ENCODE measurements at places on chromosomes 1 and 21.

- no peak for DNase-seq
Measured at GRCh38 chr1:36531833-36532232, 49.1 kb upstream of the CSF3R start.

DNA sequence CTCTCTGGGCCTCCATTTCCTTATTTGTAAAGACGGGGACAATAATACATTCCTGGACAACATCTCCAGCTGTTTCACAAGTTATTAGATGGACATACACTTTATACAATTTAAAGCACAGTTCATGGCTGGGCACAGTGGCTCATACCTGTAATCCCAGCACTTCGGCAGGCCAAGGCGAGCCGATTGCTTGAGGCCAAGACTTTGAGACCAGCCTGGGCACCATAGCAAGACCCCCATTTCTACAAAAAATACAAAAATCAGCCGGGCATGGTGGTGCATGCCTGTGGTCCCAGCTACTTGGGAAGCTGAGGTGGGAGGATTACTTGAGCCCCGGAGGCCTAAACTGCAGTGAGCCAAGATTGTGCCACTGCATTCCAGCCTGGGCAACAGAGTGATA lies 34.1 kb downstream of the IGSF21 start:
- no peak for DNase-seq

DNA sequence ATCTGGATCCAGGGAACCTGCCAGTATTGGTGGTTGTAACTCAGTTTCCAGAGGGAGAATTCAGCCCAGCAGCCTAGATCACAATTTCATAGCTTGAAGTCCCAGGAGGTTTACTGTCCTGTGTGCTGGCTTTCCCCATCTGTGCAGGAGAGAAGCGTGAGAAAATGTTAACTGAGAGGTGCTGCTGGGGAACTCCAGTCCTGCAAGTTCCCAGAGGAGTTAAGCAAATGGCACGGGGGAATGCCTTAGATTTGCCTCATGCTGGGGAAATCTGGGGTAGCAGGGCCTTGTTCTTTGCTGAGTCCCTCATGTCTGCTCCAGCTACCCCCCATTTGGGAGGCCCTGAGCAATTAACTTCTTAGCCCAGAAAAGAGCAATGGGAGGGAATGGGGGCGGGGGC lies 25.1 kb upstream of the SLAMF6 start:
- no peak for DNase-seq

DNA sequence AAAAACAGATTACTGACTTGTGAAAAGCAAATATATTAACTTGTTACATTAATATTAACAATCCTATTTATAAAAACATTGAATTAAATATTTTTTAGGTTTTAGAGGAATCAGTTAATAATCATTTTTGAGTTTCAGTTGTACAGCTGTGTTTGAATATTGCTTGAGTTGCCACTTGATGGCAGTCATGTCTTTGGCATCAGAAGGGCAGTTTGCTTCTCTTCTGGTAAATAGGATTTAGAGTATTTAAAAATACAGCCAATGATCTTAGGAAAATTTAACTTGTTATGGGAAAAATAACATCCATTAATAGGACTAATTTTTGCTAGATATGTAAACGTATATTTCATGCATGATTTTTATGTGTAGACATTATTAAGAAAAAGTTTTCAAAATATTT lies 234.1 kb downstream of the NCAM2 start:
- DNase-seq, result no peak

GRCh38 chr1:119291611-119292206 lies 76.9 kb upstream of the HAO2 start:
- DNase-seq, result no peak

GRCh38 chr1:166933633-166934032 lies 41.7 kb downstream of the ILDR2 start:
- DNase-seq, result no peak

DNA sequence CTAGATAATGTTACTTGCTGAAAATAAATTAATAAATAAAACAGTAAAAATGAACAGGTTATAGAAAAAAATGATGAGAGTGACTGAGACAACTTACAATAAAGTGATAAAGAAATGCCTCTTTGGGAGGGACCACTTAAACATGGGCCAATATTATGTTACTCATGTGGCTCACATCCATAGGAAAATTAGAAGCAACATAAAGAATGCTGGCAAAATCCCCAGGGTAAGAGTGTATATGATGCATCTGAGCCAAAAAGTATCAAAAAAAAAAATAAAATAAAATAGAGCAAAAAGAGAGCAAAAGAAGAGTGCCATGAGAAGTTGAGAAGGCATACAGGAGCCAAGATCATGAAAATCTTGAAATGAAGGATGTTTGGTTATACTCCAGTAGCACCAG lies 818.0 kb downstream of the LTN1 start:
- DNase-seq, result no peak

DNA sequence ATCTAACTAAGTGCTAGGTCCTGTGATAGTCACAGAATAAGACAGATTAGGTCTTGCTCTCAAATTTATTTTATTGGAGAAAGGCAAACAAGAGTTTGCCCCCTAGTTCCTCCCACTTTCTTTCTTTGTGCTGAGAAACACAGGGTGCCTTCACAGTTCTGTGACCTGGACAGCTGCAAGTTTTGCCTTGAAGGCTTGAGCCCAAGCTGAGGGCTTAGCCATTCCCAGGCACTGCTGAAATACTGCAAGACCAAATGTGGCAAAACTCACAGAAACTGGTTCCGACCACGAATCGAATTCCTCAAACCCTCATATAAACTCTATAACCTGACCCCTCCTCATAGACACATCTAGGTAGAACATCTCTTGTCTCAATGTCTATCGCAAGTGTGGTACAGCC lies 227.9 kb downstream of the RERE start:
- DNase-seq, result no peak

GRCh38 chr1:186838380-186839040 lies 9.8 kb downstream of the PLA2G4A start:
- DNase-seq, result no peak

GRCh38 chr1:65880611-65881010 lies 87.9 kb downstream of the PDE4B start:
- DNase-seq, result no peak
